ENCODE measurements at places on chromosomes 4 and X. TPM values are rescaled to one million over a fixed set of nuclear protein-coding genes. Genes with fewer than 3 reads are reported as not detected.

ZFP92 gene
- total RNA-seq: 0.06 TPM

AGA gene
- total RNA-seq: 12.9 TPM

NXT2 gene
- total RNA-seq: 7.2 TPM

F8A2 gene
- not detected for total RNA-seq

ZCCHC18 gene
- not detected for total RNA-seq

TRMT44 gene
- total RNA-seq: 11.2 TPM

EIF2S3 gene
- 134 TPM for total RNA-seq

TEC gene
- 1.1 TPM for total RNA-seq

EXOC1L gene
- total RNA-seq: not detected

SYP gene
- total RNA-seq: 0.19 TPM

BEND2 gene
- total RNA-seq: not detected

GAGE1 gene
- not detected for total RNA-seq

BBS12 gene
- 3.3 TPM for total RNA-seq

NLGN4X gene
- total RNA-seq: 4.2 TPM

FAM236C gene
- not detected for total RNA-seq

PDE6B gene
- total RNA-seq: not detected

SCML1 gene
- total RNA-seq: 5.9 TPM

SOX3 gene
- not detected for total RNA-seq

IGSF1 gene
- total RNA-seq: 0.05 TPM

Measured in cardiac ventricle fibroblast (primary cell).